ENCODE measurements at places on chromosomes 12 and 14.

GRCh38 chr12:22684140-22685118 lies 59.5 kb downstream of the ETNK1 start:
- DNase-seq, result peak; percentile 63

DNA sequence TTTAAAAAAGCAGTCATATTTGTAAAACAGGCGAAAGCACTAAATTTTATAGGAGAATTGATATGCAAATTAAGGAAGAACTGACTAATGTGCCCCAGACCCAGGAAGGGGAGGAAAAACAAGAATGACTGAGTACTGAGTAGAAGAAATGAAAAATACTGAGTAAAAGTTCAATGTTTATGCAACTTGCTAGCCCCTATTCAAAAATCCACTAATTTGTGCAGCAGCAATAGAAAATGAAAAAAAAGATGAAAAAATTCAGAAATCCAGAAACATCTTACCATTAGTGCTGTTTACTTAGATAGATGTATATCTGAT lies 6.1 kb downstream of the CHD8 start:
- no peak for DNase-seq

DNA sequence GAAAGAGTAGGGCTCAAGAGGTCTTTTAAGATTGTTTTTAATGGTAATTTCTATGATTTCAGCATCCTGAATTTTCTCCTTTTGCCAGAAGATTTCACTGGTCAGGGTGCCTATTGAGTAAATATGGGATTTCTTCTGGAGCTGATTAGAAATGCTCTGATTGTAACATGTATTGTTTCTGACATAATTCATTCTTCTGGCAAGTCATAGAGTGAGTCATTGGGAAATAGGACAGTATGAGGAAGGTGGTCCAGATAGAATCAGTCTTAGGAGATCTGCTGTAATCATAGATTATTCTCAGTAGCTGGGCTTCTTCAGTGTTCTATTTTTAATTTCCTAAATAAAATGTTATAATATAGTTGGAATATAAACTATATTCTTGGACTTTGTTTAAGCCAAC lies 182.0 kb upstream of the NAV3 start:
- peak; percentile 1 for DNase-seq

DNA sequence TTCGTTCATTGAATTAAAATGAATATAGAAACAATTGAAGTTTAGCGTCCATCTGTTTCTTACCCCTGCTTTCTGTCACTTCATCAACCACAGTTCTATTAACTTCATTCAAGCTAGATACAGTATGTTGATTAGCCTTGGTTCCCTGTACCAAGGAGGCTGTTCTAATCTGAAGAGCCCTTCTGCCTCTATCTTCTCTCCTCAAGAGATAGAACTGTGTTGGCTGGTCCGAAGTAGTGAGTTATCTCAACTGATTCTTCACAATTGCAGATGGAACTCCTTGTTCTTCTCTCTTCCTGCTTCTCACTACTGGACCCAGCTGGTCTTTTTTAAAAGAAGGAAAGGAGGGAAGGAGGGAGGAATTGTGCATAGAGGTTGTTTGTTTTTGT lies 82.1 kb upstream of the TRAF3 start:
- no peak for DNase-seq

DNA sequence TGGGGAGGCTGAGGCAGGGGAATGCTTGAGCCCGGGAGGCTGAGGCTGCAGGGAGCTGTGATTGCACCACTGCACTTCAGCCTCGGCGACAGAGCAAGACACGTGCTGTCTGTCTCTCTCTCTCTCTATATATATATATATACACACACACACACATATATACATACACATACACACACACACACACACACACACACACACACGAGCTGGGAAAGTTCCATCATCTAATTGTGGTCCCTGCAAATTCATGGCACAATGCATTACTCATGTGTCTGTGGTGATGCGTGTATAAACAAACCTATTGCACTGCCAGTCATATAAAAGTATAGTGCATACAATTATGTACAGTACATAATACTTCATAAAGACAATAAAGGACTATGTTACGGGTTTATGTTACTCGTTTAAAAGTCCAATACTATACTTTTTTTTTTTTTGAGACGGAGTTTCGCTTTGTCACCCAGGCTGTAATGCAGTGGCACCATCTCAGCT lies 36.6 kb downstream of the WDR89 start:
- DNase-seq, result peak; percentile 39

DNA sequence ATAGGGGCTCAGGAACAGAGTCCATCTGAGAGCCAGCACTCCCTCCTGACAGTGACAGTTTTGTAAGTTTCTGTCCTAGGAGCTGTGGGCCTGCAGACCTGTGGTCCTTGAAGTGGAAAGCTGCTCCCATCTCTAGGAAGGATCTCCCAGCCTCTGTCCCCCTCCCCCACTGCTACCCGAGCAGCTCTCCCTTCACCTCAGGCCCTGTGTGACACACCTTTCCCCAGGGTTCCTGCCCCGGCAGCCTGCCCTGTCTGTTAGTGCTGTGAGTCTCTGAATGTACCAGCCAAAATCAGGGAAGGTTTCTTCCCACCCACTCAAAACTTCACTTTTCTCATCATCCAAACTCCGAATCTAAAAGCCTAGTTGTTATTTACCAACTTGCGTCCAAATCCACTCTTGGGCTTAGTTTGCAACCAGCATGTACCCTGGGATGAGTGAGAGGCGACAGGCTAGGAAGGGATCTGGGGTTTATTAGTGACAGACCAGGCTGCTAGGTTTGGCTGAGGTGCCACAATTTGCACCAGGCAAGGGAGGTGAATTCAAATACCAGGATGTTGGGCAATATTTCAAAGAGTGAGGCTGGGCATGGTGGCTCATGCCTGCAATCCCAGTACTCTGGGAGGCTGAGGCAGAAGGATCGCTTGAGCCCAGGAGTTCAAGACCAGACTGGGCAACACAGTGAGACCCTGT lies 39.9 kb downstream of the NINJ2 start:
- no peak for DNase-seq

DNA sequence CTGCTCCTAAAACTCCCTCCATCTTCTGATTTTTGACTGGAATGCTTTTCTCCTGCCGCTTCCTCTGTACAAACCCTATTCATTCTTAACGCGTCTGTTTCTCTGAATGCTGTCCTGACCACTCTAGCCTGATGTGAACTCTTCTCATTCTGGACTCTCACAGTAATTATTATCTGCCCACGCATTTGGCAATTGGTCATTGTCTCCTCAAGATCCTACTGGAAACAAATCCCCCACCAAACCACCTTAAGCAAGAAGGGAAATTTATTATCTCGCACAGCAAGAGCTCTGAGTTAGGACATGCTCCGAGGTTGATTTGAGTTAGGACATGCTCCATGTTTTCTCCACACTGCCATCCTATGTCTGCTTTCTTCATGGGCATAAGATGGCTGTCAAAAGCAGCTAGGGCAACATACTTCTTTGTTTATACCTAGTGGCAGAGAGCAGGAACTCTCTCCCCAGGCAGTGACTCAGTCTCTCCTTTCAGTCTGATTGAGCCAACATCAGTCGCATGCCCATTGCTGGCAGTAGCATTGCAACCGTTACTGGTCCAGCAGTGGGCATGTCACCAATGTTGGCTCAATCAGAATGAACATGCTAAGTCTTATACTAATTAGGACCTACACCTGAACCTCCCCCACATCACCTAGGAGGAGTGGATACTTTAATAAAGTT lies 102.2 kb downstream of the SSPN start:
- DNase-seq, result no peak

DNA sequence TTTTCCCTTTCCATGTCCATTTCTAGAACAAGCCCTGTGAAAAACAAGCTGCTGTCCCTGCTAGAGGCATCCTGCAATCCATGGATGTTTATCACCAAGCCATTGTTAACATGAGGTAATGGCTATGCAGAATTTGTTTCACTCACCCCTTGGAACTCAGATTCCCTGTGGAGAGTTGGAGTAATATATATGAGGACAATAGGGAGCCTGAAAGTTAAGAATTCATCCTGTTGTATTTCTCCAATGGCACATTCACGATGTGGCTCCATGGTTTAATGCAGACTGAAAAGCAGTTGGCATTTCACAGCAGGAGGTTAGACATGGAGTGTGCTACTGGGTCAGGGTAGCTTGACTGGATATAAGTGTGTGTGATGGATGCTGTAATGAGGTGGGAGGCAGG lies 32.4 kb downstream of the GPR65 start:
- DNase-seq, result no peak

- DNase-seq, result no peak
Observed at GRCh38 chr14:75833326-75834020, 148.3 kb downstream of the TGFB3 start.

DNA sequence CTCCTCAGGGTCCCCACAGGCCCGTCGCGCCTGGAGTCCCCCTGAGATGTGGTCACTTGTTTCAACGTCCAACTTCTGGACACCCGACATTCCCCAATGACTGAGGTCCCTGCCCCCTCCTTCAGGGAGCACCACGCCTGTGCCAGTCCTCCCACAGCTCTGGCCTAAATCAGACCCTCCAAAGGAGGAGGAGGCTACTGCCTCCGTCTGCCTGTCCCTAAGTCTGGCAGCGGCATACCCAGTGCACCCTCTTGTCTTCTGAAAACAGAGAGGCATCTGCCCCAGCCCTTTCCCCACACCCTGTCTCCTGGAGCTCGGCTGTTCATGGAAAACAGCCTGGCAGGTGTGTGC lies 46.2 kb downstream of the TESC start:
- no peak for DNase-seq

DNA sequence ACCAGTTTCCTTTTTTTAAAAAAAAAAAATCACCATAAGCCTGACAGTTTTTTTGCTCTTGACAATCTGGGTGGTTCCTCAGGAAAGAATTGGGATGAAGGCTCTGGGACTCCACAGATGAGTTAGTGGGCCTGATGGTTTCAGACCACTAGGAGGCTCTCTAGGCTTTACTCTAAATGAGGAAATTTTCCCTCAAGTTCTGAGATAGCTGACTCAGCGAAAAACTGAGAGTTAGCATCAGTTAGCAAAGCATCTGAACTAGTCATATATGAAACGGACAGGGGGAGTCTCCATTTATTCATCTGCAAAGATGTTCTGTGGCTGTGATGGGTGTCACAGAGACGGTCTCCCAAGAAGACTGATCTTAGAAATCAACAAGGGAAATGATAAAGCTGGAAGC lies 314.3 kb upstream of the OR4E1 start:
- peak; percentile 53 for DNase-seq

- no peak for DNase-seq
Observed at GRCh38 chr14:58817846-58818245, 180.1 kb downstream of the DACT1 start.

DNA sequence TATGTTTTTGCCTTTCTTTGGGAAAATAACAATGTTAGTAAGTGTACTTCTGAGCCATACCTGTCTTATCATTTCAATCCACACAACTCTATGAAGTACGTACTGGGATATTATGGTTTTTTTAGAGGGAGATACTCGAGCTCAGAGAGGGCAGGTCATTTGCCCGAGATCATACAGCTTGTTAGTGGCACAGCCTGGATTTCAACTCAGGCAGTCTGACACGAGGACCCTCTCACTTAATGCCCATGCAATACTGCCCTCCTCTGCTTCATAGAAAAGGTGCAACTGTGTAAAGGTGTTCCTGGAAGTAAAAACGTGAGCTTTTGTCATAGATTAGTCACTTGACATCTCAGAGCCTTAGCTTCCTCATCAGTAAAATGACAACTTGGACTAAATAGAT lies 128.0 kb downstream of the NDUFA12 start:
- DNase-seq, result peak; percentile 41

- no peak for DNase-seq
Observed at GRCh38 chr14:31027847-31028246, 1.7 kb upstream of the STRN3 start.

GRCh38 chr12:5203274-5203673 lies 159.6 kb downstream of the KCNA5 start:
- no peak for DNase-seq

GRCh38 chr12:88448337-88448915 lies 131.8 kb downstream of the KITLG start:
- no peak for DNase-seq

- DNase-seq, result no peak
Observed at GRCh38 chr12:52043386-52044212, 7.6 kb upstream of the NR4A1 start.

GRCh38 chr12:8903646-8904045 lies 10.7 kb upstream of the PHC1 start:
- DNase-seq, result no peak

DNA sequence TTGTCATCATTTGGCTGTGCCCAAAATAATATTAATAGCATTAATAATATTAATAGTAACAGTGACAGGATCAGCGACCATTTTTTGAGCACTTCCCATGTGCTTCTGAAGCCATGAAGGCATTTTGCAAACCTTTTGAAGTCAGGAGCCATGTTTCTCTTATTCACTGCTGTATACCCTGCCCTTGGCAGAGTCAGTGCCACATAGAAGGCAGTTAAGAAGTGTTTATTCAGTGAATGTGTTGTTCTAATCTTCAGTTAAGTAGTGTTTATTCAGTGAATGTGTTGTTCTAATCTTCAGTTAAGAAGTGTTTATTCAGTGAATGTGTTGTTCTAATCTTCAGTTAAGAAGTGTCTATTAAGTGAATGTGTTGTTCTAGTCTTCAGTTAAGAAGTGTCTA lies 319.7 kb upstream of the NAV3 start:
- no peak for DNase-seq

DNA sequence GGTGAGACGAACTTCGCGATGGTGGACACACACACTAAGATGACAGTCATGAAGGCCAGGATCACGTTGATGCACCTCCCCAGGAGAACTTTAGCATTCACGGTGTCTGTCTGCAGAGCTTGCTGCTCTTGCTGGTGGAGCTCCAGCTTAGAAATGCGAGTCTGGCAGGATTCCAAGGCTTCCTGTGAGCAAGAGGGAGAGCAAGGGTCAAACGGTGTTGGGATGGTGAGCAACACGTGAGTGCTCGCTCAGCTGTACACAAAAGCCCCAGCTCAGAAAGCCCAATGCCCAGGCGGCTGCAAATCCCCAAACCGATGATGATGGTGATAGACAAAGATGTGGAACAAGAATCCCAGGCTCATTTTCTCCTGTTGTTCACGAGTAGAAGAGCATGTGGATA lies 78.8 kb downstream of the TMCC3 start:
- DNase-seq, result peak; percentile 94

DNA sequence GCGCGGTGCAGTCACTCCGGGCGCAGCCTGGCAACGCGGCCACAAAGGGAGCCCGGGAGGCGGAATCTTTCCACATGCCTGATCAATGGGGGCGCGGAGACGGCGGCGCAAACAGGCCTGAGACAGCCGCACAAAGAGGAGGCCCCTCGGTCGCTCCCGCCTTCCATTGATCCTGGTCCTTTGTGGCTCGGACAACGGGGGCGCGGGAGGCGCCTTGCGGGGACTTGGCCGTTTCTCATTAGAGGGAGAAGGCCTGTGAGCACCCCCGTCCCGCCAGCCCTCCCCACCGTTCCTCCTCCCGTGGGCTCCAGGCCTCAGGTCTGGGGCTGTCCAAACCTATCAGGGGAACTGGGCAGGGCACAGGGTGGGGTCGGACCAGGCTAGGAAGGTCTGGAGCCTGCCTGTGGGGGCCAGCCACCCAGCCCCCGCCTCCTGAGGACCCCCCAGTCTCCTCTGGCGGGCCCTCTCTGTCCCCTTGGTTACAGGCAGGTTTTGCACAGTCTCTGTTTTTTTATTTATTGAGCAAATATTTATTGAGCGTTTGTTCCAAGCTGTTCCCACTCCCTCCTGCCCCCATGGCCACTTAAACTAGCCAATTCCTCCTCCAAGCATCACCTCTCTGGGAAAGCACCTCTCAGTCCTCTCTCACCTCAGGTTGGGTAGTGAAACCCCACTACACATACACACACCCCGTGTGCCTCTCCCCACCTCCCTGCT lies 29.0 kb upstream of the MSI1 start:
- DNase-seq, result no peak

- DNase-seq, result no peak
Observed at GRCh38 chr12:72521326-72521725, 249.2 kb downstream of the TRHDE start.
